ENCODE measurements at places on chromosomes 4 and X. TPM values are rescaled to one million over a fixed set of nuclear protein-coding genes. Genes with fewer than 3 reads are reported as not detected.

GRCh38 chr4:8727546-8728510, 135.3 kb downstream of the CPZ start:
- no peak overlapping the region for H3K27ac ChIP-seq
- H3K36me3 ChIP-seq, result no peaks in the 10 kb centered on the region
- DNase-seq, result no peak
- H3K4me1 ChIP-seq, result no peaks in the 10 kb centered on the region
- H3K4me3 ChIP-seq, result no peak overlapping the region

DNA sequence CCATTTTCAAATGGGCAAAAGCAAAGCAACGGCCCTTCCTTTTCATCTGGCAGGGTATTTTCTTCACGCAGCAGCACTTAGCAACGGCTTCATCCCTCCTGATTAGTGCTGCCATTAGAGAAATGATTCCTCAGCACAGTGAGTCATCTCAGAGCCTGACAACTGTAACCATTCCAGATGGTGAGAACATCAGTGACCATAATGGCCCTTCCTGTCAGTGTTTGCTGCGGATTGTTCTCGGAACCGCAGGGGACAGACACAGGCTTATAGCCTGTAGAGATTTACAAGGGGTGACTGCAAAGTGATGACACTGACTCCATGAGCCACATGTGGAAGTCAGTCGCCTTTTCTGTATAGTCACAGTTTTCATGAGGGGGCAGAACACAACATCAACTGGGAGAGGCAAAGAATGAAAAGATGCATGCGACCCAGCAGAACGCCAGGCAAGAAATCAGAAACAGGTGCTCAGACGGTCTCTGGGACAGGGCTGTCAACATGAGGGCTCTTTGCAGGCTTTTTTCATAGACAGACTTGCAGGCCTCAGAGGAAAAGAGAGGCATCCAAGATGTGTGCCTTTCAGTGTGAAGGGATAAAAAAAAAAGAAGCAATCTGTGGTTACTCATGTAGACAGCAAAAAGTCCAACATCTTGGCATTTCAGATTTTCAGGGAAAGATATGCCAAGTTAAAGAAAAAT, 69.9 kb upstream of the FBXW7 start:
- H3K36me3 ChIP-seq, result no peaks in the 10 kb centered on the region
- no peak overlapping the region for H3K4me3 ChIP-seq
- no peak for DNase-seq
- no peak overlapping the region for H3K27ac ChIP-seq
- H3K4me1 ChIP-seq, result peaks cover 13% of the 10 kb centered on the region
- H3K27me3 ChIP-seq, result no peaks in the 10 kb centered on the region

DNA sequence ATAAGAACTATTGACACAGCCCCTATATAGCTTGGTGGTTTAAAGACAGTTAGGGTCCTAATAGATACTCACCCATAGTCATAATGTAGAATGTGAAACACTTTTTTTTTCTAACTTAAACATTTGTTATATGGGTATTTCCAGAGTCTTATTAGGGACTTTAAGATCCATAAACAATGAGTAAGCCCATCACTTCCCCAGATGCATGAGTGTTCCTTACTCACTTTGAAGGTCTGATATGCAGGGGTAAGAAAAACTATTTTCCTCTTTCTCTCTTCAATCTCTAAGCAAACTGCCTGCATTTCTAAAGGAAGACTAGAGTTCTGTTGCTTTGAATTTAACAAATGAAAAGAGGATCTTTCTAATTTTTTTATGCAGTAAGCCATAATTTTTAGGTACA, 443.6 kb upstream of the PITX2 start:
- H3K27ac ChIP-seq, result no peak overlapping the region
- no peaks in the 10 kb centered on the region for H3K36me3 ChIP-seq
- no peaks in the 10 kb centered on the region for H3K27me3 ChIP-seq
- H3K4me3 ChIP-seq, result no peak overlapping the region
- no peak for DNase-seq

SUPT20HL2 gene
- not detected for total RNA-seq

GRCh38 chr4:1374706-1375045, 27.7 kb downstream of the UVSSA start:
- DNase-seq, result no peak
- peaks cover 3% of the 10 kb centered on the region for H3K36me3 ChIP-seq
- H3K4me3 ChIP-seq, result no peak overlapping the region
- H3K27me3 ChIP-seq, result no peaks in the 10 kb centered on the region
- H3K27ac ChIP-seq, result no peak overlapping the region

GRCh38 chr4:162849937-162850336, 316.8 kb downstream of the NAF1 start:
- no peaks in the 10 kb centered on the region for H3K27me3 ChIP-seq
- H3K4me1 ChIP-seq, result no peaks in the 10 kb centered on the region
- H3K4me3 ChIP-seq, result no peak overlapping the region
- H3K27ac ChIP-seq, result no peak overlapping the region

HTR2C gene
- not detected for total RNA-seq

DNA sequence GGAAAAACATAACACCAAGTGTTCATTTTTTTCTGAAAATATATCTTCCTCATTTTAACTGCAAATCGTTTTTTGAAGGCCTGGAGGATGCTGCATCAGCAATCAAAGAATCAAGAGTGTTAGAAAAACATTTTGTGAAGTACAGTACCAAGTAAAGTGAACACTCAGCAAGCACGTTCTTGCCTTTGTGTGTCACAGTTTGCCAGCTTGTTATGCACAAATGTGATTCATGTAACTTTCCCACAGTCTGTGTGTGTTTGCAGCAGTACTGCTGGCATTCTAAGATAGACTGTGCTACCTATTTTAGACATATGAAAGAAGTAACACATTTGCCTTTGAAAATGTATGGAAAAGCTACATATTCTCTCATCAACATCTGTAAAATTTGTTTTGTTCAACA, 1617.7 kb downstream of the RPA4 start:
- H3K27ac ChIP-seq, result no peak overlapping the region
- no peak for DNase-seq
- no peaks in the 10 kb centered on the region for H3K27me3 ChIP-seq
- H3K4me3 ChIP-seq, result no peak overlapping the region
- no peaks in the 10 kb centered on the region for H3K36me3 ChIP-seq
- no peaks in the 10 kb centered on the region for H3K4me1 ChIP-seq

DNA sequence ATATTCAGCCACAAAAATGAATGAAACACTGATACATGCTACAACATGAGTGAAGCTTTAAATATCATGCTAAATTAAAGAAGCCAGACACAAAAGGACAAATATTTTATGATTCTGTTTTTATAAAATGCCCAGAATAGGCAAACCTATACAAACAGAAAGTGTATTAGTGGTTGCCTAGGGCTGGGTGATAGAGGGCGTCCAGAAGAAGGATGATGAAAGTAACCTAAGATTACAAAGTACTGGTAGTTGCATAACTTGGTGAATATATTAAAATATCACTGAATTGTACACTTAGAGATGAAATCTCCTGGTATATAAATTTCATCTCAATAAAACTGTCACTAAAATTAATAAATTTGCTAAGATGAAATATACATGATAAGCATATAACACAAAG, 67.5 kb downstream of the FBXW7 start:
- no peaks in the 10 kb centered on the region for H3K27me3 ChIP-seq
- H3K36me3 ChIP-seq, result no peaks in the 10 kb centered on the region
- no peak overlapping the region for H3K27ac ChIP-seq
- no peaks in the 10 kb centered on the region for H3K4me1 ChIP-seq

GLUD2 gene
- 0.71 TPM for total RNA-seq

- H3K27ac ChIP-seq, result no peak overlapping the region
- no peaks in the 10 kb centered on the region for H3K36me3 ChIP-seq
- H3K4me1 ChIP-seq, result no peaks in the 10 kb centered on the region
These were observed 10.2 kb upstream of the CXCL13 start for GRCh38 chr4:77595364-77595973.

DNA sequence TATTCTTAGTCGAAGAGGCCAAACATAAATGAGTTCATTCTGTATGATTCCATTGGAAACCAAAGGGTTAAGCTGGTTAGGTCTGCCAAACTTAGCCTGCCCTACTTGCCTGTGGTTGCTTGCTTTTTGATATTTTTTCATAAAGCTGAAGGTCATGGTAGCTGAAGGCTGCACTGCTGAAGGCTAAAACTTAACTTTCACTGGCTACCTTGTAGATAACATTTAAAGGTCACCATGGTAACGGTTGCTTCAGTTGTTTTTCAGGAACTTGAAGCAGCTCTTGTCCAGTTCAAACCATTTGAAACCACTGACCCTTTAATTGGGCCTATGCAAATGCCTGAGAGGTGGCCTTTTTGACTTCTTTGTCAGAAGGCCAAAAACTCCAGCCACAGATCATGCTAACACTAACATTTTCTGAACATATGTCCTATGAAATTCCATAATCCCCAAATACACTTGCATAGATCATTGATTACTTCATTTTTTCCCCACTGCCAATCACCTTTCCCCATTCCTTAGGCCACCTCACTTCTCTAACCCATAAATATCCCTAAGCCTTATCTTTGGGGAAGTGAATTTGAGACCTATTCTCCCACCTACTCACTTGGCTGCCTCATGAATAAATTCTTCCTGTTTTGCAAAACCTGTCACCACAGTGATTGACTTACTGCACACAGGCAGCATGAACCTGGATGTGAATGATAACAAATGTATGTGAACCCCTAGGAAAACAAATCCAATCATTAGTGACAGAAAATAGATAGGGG, 10.7 kb upstream of the SMIM10L2A start:
- H3K4me3 ChIP-seq, result no peak overlapping the region
- no peak for DNase-seq
- H3K4me1 ChIP-seq, result no peaks in the 10 kb centered on the region
- H3K27me3 ChIP-seq, result no peaks in the 10 kb centered on the region

FOXR2 gene
- not detected for total RNA-seq

- peak overlapping the region; percentile 98 for H3K27ac ChIP-seq
- H3K4me3 ChIP-seq, result peak overlapping the region; percentile 20
- DNase-seq, result peak; percentile 85
- H3K27me3 ChIP-seq, result no peaks in the 10 kb centered on the region
- no peaks in the 10 kb centered on the region for H3K36me3 ChIP-seq
These were observed 24.5 kb downstream of the TMSB4X start for GRCh38 chrX:12999422-12999821.

- no peak overlapping the region for H3K4me3 ChIP-seq
- DNase-seq, result no peak
- H3K36me3 ChIP-seq, result no peaks in the 10 kb centered on the region
- no peaks in the 10 kb centered on the region for H3K4me1 ChIP-seq
- no peak overlapping the region for H3K27ac ChIP-seq
These were observed 715.8 kb downstream of the CCSER1 start for GRCh38 chr4:90842960-90843359.

SLC49A3 gene
- 1.2 TPM for total RNA-seq

CD99L2 gene
- 9.3 TPM for total RNA-seq
